ENCODE measurements at places on chromosomes 12 and 14. TPM values are rescaled to one million over a fixed set of nuclear protein-coding genes. Genes with fewer than 3 reads are reported as not detected.

ABCC9 gene
- 17.1 TPM for polyA plus RNA-seq

CLEC1A gene
- 5.5 TPM for polyA plus RNA-seq

KNTC1 gene
- polyA plus RNA-seq, result 4.7 TPM

THAP2 gene
- polyA plus RNA-seq, result 20.6 TPM

KRT77 gene
- 0.08 TPM for polyA plus RNA-seq

FOXN4 gene
- 0.04 TPM for polyA plus RNA-seq

PZP gene
- polyA plus RNA-seq, result 0.56 TPM

TCL1B gene
- polyA plus RNA-seq, result not detected

GPR137C gene
- polyA plus RNA-seq, result 0.17 TPM

CABP1 gene
- polyA plus RNA-seq, result 14.5 TPM

FOXG1 gene
- polyA plus RNA-seq, result not detected

ALDH1L2 gene
- polyA plus RNA-seq, result 3.2 TPM

Measured in adipose tissue (tissue), 3 donors.